ENCODE measurements at places on chromosomes 11 and 22.

- no peak for DNase-seq
Measured at GRCh38 chr11:47361419-47361818, 8.9 kb upstream of the MYBPC3 start.

DNA sequence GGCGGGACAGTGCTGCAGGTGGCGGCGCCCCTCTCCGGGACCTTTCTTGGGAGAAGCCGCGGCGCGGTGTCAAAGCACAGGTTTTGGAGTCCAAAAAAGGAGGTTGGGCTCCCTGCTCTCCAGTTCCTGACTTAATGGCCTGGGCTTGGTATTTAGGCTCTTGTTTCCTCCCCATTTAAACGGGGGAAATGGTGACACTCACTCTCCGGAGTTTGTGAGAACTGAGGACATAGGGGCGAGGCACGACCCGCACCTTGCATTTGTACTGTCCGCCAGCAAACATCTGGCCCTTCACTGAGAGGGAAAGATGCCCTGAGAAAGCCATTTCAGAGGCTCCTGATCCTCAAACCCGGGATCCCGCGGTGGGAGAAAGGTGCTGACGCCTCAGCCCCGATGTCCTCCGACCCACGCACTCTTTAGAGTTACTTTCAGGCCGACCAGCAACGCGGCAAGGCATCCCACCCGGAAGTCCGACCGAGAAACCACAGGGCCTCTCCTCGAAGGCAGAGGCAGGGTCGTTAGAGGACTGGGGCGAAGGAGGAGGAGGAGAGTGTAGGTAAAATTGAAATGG is 2.9 kb upstream of the WDR74 start:
- peak; percentile 28 for DNase-seq

- DNase-seq: no peak
Measured at GRCh38 chr22:50101870-50102565, 12.2 kb downstream of the MOV10L1 start.

DNA sequence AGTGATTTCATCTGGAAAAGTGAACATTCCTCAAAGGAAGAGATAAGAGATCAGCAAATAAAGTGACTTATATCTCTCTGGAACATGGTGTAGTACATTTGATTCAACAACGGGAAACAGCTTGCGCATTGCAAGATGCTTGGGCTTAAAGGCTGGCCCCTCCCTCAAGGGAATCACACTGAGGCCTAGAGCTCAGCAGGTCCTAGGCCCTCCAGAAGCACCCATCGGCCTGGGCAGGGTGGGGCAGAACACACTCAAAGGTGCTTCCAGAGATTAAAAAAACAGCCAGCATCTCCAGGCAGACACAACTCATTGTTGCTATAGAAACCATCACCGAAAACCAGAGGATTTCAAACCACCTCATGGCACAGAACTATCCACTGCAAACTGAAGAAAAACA is 69.0 kb upstream of the ARFGAP3 start:
- no peak for DNase-seq

DNA sequence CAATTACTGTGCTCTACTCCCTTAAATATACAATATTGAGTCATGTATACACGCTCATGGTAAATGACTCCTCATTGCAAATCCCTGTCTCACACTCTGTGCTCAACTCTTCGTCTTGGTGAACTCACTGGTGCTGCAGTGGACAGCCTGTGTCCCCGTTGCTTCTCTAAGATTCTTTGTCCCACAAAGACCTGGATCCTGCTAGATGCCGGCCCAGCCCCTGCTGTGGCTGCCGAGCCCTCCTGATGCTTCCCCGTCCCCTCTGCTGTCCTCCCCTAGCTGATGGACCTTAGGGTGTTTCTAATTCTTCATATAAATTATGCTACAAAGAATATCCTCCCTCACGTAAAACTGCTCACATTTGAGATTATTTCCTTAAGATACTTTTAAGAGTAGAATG is 5.5 kb downstream of the APOL2 start:
- DNase-seq: no peak

GRCh38 chr11:132185726-132186592 is 815.5 kb downstream of the NTM start:
- DNase-seq: no peak

DNA sequence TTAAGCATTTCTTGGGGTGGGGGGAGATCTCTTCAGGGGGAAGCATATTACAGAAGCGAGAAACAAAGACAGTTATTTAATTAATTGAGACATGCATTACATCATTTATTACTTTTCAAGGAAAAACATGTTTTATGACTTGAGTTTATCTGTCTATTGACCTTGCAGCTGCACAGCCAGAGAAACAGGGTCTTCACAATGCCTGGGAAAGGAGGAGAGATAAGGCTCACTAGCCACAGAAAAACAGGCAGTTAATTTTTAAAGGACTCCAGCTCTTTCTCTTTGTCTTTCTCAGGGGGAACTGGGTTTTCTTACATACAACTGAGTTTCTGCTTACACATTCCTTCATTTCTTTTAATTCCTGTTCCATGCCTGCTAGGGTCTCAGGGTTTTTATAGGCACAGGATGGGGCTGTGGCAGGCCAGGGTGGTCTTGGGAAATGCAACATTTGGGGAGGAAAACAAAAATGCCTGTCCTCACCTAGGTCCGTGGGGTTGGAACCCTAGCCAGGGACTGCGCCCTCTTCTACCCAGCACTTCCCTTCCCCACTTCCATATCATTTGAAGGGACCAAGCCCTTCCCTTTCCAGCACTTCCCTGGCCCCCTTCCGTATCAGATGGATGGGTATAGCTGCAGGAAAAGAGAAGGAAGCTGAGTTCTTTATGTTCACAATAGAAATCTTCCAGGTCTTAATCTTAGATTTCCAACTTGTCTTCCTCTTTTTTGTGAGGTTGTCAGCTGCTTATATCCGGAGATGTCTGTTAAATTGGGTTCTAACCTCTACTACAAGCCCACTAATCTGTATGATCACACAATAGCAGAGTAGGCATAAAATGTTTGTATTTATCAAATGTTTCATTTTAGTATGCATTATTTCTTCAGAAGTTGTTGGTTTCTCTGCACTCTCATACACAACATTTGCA is 38.3 kb downstream of the BIRC2 start:
- DNase-seq: no peak

- no peak for DNase-seq
Measured at GRCh38 chr11:64120951-64121569, 44.9 kb downstream of the MACROD1 start.

DNA sequence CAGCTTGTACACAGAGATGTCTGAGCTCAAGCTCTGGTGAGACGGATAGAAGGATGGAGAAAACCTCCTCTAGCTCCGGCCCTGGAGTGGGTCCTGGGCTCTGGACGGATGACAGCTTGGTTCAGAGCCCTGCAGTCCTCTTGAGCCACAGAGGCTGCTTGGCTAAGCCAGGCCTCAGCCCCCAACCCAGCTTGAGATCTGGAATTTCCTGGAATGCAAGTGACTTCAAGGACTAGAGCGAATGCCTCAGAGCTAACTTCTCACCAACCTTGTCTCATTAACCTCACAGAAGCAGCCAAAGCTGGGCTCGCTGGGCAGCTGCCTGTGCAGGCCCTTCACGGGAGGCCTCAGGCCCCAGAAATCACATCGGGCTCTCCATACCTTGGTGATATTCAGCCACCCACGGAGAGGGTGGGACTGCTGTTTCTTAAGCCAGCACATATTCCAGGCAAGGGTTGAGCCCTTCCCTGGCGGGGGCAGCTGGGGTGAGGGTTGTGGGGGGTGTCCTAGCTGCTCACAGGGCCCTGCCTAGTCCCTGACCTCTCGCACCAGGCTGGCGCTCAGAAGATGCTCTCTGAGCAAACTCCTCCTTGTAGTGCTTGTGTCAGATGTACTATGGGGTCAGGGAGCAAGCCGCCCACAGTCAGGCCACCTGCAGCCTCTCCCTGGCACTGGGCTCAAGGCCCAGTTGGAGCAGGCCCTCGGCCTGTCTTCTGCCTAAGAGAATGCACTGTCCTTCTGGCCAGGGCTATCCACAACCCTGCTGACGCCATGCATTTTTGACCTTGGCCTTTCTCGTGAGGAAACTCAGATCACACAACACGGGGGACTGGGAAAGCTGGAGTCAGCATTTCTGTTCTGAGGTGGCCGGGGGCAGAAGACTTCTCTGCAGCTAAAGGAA is 73.6 kb upstream of the TTLL12 start:
- DNase-seq: no peak

- DNase-seq: no peak
Measured at GRCh38 chr11:32131321-32131720, 40.4 kb downstream of the RCN1 start.

DNA sequence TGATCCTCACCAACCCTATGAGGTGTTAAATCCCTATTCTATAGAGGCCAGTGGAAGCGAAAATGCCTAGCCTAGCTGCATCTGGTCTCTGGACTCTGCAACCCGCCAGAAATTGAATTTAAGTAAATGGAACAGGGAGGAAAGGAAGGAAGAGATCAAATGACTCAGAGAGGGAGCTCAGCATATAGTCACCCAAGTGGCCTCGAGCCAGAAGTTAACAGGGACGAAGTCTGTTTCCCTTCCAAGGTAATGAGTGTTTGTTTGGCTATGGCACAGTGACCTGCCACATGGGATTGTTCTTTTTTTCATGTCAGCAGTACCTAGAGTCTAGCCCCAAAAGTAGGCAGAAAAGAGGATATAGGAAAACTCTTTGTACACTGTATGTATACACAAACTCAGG is 66.3 kb downstream of the PAK1 start:
- no peak for DNase-seq

DNA sequence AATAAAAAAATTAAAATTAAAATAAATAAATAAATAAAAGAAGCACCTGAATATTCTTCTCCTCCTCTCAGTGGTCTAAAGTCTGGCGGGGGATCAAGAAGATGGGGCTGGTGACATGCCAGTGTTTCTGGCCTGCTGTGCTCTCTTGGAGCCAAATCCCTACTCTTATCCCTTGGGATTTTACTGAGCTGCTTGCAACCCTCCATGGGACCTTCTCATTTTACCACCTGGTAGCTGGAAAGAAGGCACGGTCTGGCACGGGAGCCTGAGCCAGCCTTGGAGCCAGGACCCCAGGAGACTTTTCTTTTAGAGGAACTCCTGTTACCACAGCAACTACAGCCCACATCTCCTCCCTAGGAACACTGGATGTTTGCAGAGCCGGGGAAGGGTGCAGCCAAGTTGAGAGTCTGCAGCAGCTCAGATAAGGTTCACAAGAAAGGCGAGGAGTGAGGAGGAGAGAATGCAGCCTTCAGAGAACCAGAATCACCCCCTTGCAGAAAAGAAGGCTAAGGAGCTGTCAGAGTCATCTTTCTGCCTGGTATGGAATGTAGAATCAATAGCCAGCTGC is 21.4 kb downstream of the CD6 start:
- no peak for DNase-seq

- DNase-seq: no peak
Measured at GRCh38 chr11:32244453-32244852, 153.6 kb downstream of the RCN1 start.

- DNase-seq: no peak
Measured at GRCh38 chr11:19878520-19878919, 165.9 kb downstream of the NAV2 start.

- no peak for DNase-seq
Measured at GRCh38 chr11:121761186-121761585, 308.4 kb upstream of the SORL1-AS1 start.

DNA sequence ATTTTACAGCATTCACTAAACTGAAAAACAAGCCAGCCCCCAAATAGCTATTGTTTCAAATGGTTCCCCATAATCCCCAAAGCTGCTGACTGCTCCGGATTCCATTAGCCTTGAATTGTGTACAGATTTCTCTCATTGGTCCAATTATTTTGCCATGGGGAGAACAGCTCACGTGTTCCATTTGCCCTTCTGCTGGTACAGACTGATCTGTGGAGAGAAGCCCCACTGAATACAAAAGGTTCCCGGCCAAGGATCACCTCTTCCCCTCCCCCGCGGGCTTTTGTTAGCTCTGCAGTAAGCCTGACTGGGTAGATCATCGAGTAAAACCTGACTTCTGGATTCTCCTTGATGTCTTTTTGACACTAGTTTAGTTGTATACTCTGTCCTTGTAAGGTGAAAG is 9.1 kb upstream of the MAPK8IP1 start:
- DNase-seq: no peak

DNA sequence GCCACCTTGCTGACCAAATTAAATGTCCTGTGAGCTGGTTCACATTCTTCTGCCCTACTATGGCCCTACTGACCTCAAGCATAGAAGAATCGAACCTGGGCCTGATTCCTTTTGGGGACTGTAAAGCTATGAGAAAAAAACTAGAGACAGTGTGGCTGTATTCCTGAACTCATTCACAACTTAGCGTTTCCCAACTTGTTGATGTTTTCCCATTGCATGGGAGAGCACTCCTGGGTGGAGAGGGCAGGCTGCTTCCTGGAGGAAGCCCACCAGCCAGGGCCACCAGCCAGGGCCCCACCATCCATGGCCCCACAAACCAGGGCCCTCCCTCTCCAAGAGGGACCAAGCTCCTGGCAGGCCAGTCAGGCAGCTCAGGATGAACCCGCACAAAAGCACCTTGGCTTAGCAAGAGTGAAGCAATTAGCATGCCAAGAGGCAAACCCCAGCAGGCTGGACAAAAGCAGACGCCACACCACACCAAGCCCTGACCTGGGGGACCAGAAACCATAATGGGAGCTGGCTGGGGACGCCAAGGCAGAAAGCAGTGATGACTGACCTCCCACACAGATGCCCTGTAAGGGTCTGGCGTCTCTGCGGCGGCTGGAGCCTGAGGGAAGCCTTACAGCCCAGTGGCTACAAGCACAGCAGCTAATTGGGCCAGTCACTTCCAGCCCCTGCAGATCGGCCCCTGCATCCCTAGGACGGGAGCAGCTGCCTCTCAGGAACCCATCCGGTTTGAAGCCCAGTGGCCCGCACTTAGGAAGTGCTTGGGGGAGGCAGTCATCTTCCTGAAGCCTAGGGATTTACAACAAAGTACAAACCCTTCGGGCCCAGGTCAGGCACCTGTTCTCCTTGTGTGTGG is 2.1 kb downstream of the CERK start:
- DNase-seq: no peak

GRCh38 chr11:113873236-113873626 is 2.1 kb downstream of the USP28 start:
- no peak for DNase-seq

GRCh38 chr11:131468565-131468964 is 98.2 kb downstream of the NTM start:
- no peak for DNase-seq

DNA sequence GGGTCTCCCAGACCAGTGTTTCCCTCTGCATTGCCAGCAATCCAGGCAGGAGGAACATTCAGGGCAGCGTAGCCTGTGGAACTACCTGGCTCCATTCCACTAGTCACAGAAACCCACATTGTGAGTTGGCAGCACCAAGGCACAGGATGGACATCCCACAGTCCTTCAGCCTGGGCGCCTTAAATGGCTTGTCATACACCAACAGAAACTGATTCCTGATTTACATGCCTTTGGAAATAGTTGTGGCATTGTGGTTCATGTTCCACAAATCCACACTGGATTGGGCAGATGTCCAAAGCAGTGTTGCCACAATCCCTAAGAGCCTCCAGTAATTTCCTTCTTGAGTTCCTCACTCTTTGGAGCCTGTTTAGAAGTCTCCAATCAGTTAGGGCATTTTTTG is 225.6 kb downstream of the BLID start:
- DNase-seq: no peak

GRCh38 chr11:3052567-3052966 is 4.7 kb downstream of the CARS1 start:
- DNase-seq: no peak
